ENCODE measurements at places on chromosomes 16 and 17. TPM values are rescaled to one million over a fixed set of nuclear protein-coding genes. Genes with fewer than 3 reads are reported as not detected.

Gene TBC1D3K
- not detected for total RNA-seq

- DNase-seq: no peak
Measured at GRCh38 chr16:14487579-14487978, 142.5 kb downstream of the PARN start.

DNA sequence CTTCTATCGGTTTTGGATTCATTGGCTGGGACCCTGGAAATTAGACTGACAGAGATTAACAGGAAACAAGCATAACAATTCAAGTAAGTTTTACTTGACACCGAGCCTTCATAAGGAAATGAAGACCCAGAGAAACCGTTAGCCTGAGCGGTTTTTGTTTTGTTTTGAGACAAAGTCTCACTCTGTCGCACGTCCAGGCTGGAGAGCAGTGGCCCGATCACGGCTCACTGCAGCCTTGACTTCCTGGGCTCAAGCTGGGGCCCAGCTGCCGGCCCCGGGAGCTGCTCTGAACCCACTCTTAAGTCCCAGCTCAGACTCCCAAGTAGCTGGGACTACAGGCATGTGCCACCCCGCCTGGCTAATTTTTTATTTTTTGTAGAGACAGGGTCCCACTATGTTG is 321.3 kb downstream of the SEC14L1 start:
- DNase-seq: no peak

DNA sequence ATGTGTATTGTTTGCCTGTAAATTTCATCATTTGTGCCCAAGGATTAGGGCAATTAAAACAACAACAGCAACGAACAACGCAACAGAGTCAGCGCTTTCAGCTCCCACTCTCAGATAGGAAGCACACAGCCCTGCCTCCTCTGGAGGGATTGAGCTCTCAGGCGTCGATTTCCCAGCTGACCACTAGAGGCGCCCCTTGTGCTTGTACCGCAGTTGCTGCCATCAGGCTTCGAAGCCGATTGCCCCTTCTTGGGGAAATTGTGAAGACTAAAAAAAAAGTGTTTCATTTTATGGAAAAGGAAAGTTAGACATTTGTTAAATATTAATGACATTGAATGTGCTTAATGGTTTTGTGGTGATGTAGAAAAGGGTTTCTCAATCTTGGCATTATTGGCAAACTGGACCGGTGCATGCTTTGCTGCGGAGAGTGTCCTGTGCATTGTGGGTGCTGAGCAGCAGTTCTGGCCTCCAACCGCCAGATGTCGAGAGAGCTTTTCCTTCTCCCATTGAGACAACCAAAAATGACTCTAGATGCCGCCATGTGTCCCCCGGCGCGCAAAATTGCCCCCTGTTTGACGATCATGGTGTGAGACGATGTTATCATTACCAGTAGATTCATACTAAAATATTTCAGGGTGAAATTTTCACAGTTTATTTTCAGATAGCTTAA is 650.4 kb upstream of the RBFOX1 start:
- no peak for DNase-seq

Gene CDH3
- total RNA-seq: not detected

Gene RAB37
- 2.6 TPM for total RNA-seq

Gene ANKRD13B
- total RNA-seq: 9.2 TPM

- DNase-seq: no peak
Measured at GRCh38 chr17:76147211-76148014, 6.4 kb upstream of the FOXJ1 start.

DNA sequence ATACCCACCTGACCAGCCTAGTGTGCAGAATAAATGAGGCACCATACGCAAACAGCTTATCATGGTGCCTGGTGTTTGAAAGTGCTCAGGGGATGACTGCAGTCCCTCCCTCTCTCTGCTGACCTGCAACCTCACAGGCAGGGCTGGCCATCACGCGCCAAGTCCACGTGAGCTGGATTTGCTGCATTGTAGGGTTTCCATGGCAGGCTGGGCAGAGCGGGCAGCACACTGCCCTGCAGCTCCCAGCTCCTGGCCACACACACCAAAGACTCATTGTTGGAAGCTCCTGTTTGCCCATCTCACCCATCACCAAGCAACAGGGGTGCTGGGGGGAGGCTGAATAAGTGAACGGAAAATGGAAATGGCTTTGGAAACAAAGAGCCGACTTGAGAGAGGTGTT is 81.8 kb downstream of the IRX3 start:
- DNase-seq: no peak

Gene TNFRSF13B
- total RNA-seq: not detected

DNA sequence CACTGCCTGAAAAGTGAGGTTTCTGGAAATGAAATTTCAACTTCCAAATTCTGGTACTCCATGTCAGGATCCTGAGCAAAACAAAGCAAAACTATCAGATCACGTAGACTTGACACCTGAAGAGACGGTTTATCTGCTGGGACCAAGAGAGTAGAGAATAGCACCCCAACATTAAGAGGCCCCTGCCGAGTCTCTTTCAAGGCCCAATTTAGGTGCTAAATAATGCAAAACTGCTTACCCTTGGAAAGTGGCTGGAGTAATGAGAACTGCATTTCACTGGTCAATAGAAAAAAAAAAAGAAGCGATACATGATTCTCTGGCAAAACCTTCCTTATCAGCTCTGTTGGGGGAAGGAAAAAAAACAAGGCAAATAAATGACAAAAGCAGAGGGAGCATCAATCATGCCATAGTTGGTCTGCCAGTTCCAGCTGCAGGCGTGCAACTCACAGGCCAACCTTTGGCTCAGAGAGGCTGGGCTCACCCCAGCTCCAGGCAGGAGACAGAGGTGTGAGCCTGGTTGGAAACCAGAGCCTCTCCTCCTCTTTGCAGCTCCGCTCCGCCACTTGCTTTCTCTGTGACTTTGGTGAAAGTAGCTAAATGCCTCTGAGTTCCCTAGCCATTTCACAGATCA is 595.2 kb downstream of the TOX3 start:
- no peak for DNase-seq

Gene SLC6A2
- not detected for total RNA-seq

DNA sequence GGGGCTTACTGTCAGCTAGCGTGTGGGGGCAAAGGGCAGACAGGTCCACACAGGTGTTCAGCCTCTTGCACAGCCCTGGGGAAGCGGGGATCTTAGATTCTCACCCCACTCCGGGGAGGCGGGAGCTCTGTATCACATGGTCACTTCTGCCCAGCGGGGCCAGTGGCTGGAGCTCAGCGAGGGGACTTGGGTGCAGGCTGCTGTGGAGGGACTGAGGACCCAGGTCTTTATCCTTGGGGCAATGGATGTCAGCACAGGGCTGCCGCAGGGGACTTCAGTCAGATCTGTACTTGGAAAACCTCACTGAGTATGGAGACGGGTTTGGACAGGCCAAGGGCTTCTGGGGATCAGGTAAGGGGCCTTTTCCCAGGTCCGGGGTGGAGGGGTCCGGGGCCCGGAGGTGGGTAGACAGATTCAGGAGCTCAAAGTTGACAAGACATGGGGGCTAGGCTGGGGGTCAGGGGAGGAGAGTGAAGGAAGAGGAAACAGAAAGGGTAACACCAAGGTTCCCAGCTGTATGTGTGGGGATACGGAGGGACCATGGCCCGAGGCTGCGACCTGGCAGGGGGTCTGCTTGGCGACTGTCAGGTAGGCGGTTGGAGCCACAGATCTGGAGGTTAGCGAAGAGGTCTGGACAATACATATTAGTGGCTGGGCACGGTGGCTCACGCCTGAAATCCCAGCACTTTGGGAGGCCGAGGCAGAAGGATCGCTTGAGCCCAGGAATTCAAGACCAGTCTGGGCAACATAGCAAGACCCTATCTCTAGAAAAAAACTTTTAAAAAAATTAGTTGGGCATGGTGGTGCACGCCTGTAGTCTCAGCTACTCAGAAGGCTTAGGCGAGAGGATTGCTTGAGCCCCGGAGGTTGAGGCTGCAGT is 15.1 kb upstream of the BAIAP2 start:
- no peak for DNase-seq

DNA sequence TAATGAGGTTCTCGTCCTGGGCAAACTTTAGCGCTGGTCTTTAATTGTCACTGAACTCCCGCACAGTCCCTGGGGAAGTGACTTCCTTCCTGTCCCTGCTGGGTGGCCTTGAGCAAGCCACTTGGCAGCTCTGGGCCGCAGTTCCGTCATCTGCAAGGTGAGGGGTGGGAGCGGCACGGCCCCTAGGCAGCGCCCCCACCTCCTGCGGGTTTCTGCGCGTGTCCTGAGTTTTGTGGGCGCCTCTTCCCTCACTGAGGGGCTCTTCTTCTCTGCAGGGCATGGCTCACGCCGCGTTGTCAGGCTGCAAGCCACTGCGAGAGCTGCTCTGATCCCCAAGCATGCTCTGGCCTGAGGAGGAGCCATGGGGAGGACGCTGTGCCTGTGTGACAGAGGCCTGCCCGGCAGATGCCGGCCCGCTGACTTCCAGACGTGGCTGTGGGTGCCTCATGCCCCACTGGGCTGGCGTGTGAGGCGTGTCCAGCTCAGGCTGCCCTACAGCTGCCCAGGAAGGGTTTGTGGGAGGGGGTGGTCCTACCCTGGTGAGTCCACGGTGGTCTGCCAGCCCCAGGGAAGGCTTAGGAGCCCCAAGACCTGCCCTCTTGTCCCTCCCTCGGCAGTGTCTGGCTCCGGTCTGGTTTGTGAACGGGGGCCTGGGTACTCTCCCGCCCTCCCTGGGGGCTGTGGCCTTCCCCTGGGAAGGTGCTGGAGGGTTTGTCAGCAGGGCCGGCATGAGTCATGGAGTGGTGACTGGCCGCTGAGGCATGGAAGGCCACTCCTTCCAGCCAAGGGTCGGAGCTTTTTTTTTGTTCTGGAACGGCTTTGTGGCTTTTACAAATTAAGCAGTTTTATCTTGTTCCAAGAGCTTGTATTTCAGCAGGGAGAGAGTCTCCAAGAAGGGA is 182.0 kb downstream of the SEC14L1 start:
- peak; percentile 91 for DNase-seq

Gene IL17C
- not detected for total RNA-seq

Gene SNX20
- 0.95 TPM for total RNA-seq

Gene CAVIN1
- 240 TPM for total RNA-seq

Gene BOLA2
- 2.1 TPM for total RNA-seq

DNA sequence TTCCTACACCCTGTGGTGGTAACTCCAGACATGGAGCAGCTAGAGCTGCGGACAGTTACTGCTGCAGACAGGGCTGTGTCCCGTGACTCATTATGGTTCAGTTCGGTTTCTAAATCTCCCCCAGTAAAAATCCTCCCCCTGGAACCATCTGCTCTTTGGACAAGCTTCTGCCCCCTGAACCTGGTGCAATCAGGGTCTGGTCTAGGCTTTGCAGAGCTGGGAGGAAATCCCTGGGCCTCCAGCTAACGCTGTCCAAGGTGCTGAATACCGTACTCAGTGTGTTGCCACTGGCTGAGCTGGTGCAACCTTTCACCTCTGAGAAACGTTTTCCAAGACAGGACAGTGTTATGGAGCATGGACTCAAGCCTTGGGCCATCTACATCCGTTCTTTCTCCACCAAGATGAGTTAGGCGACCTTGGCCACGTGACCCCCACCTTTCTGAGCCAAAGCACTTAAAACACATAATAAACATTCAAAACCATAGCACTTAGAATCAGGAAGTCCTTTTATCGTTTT is 142.0 kb downstream of the CPPED1 start:
- no peak for DNase-seq

Gene KRTAP4-1
- not detected for total RNA-seq

Gene MT1F
- 2.2 TPM for total RNA-seq

GRCh38 chr16:23088018-23088417 is 61.2 kb downstream of the USP31 start:
- DNase-seq: no peak

Gene CSH1
- total RNA-seq: not detected

Gene CA5A
- total RNA-seq: not detected

Gene IRF8
- total RNA-seq: 3.3 TPM

Gene SLC38A10
- total RNA-seq: 44.6 TPM

GRCh38 chr17:48012151-48012520 is 25.5 kb downstream of the COPZ2 start:
- peak; percentile 81 for DNase-seq

DNA sequence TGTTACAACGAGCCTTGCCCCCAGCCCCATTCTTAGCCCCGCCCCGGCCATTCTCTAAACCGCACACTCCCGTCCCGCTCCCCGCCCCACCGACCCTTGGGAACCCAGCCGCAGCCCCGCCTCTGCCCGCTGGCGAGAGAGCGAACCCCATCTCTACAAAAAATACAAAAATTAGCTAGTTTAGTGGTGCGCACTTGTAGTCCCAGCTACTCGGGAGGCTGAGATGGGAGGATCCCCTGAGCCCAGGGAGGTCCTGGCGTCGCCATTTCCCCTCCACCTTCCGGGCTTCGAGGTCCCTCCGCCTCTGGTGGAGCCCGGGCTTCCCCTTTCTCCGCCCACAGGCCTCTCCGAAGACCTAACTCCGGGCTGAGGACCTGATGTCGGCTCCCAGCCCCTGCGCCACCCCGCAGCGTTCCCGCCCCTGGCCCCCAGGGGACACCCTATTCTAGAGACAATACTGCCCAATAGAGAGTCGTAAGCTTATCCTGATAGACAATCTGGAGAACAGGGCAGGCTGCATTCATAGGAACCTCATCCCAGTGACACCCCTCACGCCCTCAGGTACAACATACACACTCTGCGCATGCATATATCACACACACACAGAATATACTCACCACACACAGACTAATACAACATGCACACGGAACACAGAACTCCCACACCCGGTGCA is 480 bp upstream of the PROCA1 start:
- peak; percentile 86 for DNase-seq

DNA sequence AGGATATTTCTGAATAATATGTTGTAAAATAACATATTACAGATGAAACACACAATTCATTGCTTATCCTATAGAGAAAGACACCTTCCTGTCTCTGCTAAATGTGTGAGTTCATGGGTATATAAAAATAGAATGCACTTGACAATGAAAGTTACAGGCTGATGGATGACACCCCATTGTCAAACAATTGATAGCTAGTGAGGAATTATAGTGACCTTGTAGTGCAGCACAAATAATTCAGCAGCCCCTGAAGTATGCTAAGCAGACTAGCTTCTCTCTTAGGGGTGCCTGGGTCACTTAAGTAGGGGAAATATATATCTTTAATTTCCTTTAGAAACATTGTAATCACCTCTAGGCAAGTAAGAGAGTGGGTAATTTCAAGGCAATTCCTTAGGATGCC is 826.2 kb downstream of the CDH8 start:
- no peak for DNase-seq

GRCh38 chr16:22321340-22322001 is 24.3 kb downstream of the POLR3E start:
- DNase-seq: peak; percentile 83

Gene TGFB1I1
- total RNA-seq: 19.9 TPM

DNA sequence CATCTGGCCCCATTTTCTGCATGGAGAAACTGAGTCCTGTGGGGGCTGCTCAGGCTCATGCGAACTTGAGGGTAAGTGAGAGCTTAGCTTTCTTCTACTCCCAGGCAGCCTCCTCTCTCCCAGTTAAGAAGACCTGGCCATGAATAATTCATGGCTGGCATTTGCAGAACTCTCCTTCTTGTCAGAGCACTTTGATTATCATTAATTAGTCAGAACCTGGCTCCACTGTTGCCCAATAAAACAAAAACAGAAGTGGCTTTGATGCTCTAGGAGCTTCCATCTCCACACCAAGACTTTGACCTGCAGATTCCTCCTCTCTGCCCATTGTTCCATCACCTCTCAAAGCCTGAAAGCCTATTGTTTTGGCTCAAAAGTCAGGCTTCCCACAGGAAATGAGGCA is 45.5 kb upstream of the CDH3 start:
- DNase-seq: no peak

GRCh38 chr17:73342541-73343167 is 30.9 kb upstream of the CDC42EP4 start:
- DNase-seq: no peak

Gene WNT3
- total RNA-seq: 1.0 TPM

GRCh38 chr17:9158544-9159452 is 137.5 kb downstream of the NTN1 start:
- DNase-seq: no peak

- peak; percentile 75 for DNase-seq
Measured at GRCh38 chr17:39667262-39667944, 850 bp upstream of the PNMT start.

Gene TP53TG3F
- total RNA-seq: not detected

Measured in Right ventricle myocardium inferior (tissue), 1 donor.